ENCODE measurements at places on chromosomes 11 and 22. TPM values are rescaled to one million over a fixed set of nuclear protein-coding genes. Genes with fewer than 3 reads are reported as not detected.

Gene SNX19
- total RNA-seq: 29.5 TPM

GRCh38 chr22:47207387-47207786 is 444.9 kb downstream of the TBC1D22A start:
- no peaks in the 10 kb centered on the region for H3K27me3 ChIP-seq
- no peak for DNase-seq
- H3K36me3 ChIP-seq: no peaks in the 10 kb centered on the region
- no peaks in the 10 kb centered on the region for H3K4me1 ChIP-seq
- H3K27ac ChIP-seq: no peak overlapping the region
- H3K4me3 ChIP-seq: no peak overlapping the region

DNA sequence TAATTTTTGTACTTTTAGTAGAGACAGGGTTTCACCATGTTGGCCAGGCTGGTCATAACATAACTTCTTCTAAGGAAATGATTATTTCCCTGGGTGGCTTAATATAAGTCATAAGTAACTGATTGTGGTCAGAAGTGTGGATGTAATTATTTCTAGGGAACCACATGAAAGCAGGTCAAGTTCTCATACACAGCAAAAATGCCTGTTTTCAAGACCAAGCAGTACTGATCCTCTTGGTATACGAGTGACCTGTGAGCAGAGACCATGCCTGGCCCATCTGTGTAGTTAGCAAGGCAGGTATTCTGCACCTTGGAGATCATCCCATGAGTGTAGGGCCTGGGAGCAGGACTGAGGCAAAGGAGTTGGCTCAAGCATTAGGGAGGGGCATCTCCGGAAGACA is 32.5 kb upstream of the NUCB2 start:
- no peak for DNase-seq
- no peak overlapping the region for H3K4me3 ChIP-seq
- H3K27me3 ChIP-seq: peaks cover 21% of the 10 kb centered on the region
- no peaks in the 10 kb centered on the region for H3K36me3 ChIP-seq

DNA sequence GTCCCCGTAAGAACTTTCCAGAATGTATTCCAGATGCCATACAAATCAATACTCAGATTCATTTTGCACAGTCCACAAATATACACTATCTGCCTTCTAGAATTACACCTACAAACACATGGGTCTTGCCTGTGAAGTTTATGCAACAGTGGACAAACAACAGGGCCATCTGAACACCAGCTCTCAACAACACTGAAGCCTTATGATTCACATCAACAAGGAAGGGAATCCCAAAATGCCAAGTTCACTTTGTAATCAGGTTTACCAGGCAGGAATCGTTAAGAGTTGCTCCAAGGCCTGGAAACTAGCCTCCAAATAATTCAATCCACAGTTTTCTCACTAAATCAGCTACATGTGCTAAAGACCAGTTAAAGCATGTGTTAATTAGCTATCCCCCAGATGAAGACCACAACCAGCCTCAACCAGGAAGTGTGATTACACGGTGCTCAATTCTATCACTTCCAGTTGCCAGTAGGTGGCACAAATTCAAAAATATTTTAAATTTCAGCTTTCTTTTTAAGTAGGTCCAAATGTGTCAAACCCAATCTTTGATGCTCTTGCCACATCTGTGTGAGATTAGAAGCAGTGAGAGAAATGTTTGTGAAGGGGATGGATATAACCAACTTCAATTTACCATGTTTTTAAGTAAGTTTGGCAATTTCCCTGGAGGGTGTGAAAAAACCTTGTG is 139.1 kb upstream of the BDNF start:
- H3K36me3 ChIP-seq: no peaks in the 10 kb centered on the region
- DNase-seq: no peak
- no peak overlapping the region for H3K4me3 ChIP-seq
- no peak overlapping the region for H3K27ac ChIP-seq
- peaks cover 11% of the 10 kb centered on the region for H3K27me3 ChIP-seq
- no peaks in the 10 kb centered on the region for H3K4me1 ChIP-seq

DNA sequence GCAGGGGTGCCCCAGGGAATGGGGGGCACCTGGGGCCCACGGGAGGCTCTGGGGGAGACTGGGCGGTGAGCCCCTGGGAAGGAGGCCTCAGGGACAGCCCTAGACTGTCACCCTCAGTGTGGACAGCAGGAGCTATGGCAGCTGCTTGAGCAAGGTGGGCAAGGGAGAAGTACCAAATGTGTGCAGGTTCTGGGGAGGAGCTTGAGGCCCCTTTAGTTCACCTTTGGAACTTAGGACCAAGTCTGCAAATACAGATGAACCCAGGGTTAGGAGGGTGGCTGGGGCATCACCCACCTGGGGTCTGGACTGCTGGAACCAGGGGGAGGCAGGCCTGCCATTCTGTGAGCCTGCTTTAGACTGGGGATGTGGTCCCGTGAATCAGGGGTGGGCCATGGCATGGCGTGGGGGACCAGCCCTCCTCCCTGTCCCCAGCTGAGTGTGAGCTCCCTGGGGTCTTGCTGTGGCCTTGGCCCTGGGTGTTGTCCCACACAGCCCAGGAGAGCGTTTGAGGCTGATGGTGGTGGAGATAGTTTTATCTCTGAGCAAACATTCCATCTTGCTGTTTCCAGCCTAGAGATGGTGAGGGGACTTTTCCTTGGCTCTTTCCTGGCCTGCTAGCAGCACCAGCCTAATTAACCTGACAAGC is 122.3 kb downstream of the KCNQ1 start:
- DNase-seq: no peak
- no peak overlapping the region for H3K4me3 ChIP-seq
- H3K36me3 ChIP-seq: no peaks in the 10 kb centered on the region

Gene SLC25A18
- total RNA-seq: not detected

Gene GLYATL1
- 1.2 TPM for total RNA-seq

DNA sequence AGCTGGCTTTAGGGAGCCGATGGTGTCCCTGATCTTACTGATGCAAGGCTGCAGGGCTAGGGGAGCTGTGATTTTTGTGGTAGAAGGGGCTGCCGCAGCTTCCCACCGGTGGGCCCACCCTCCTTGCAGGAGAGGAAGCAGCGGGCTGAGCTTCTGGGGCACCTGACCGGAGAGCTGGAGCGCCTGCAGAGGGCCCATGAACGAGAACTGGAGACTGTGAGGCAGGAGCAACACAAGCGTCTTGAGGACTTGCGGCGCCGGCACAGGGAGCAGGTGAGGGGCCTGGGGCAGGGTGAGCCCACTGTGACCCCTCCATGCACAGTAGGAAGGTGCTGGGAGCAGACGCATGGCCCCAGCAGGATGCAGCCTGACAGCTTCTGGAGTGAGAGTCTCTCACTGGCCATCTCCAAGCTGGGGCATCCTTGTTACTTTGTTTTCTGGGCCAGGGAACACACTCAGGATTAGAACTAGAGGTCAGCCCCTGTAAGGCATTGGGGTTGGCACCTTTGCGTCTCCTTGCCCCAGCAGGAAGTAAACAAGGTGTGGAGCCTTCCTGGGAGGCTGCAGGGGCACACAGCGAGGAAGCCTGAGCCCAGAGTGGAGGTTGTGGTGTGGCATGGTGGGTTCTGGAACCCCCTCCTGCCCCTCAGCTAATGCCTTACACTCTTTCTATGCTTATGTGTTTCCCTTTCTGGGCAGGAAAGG is 66.7 kb downstream of the CEP164 start:
- H3K27ac ChIP-seq: no peak overlapping the region
- DNase-seq: no peak
- no peak overlapping the region for H3K4me3 ChIP-seq
- no peaks in the 10 kb centered on the region for H3K4me1 ChIP-seq
- H3K27me3 ChIP-seq: no peaks in the 10 kb centered on the region
